Neural crest cell (in vitro differentiated cells): ENCODE measurements at places on chromosomes 2 and 18.
A peak's percentile ranks its signal among the peaks of the same experiment; 100 is the strongest.

DNA sequence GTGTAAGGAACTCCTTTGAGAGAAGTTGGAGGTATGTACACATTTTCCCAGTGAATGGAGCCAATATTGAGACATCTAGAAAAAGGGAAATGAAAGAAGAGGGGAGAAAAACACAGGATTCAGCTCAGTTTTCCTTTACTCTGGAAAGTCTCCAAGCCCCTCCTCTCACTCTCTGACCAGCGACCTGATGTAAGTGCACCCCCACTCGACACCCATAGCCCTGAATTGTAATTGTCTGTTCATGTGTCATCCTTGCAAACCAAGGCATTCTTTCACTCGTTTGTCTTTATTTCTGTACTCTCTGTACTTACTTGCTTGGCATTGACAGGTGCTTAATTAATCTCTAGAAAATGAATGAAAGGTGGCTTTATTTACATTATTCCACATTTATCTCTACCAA is 55.7 kb upstream of the CTAGE1 start:
- no peak for DNase-seq

GRCh38 chr18:7116001-7116730 is 1.4 kb downstream of the LAMA1 start:
- DNase-seq = peak; percentile 44

- DNase-seq = no peak
These were observed 196.6 kb upstream of the COPS8 start for GRCh38 chr2:236888794-236889780.

DNA sequence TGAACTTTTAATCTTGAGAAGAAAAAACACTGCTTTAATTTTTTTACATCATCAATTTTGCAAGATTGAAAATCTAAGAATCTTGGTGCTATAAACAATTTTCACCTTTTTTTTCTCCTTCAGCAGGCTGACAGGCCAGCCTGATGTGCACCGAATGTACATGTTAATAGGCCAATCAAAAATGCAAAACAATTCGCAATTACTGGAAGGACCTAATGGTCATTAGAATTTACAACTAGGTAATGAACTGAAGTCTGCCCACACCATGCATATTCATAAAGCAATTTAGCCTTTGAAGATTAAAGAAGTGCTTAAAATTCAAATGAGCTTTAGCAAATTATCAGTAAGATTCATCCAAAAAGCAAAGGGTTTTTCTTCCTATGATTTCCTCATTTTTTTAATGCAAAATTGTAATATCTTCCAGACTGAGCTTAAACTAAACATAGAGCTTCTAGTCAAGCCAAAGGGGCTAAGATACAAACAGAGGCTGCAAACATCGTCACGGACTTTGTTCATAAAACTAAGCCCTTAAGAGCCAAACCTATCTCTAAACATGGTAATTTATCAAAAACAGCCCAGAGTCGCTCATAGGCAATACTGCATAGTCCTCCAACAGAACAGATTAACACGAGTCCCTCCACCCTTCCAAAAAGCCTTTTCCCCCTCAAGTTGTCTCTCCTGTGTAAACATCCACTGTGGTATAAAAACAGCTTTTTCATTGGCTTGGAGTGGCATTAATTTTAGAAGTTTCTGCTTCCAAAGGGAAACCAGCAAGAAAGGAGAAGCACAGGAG is 18.4 kb downstream of the BCL11A start:
- no peak for DNase-seq

DNA sequence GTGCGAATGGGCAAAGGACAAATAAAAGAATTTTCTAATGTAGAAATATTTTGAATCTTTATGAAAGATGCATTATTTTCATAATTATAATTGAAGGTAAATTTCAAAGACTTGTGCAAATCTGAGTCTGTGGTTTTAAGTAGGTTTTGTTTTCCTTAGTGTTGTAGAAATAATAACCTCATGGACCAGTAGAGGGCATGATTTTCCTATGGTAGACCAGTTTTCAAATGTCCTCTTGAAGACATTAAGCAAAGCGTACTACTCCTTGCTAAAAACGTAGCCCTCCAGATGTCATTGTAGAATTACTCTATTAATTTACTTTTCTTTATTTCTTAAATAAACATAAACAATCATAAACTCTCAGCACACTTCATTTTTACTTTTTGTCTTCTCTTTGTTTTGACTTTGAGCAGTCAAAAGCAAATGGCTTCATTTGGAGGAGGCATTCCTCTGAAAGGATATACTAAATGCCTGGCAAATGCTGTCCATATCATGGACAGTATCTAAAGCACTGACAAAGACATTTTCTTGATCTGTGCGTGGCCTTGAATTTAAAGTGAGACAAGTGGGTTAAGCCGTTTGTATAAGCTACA is 85.8 kb upstream of the FAM237A start:
- DNase-seq = no peak

DNA sequence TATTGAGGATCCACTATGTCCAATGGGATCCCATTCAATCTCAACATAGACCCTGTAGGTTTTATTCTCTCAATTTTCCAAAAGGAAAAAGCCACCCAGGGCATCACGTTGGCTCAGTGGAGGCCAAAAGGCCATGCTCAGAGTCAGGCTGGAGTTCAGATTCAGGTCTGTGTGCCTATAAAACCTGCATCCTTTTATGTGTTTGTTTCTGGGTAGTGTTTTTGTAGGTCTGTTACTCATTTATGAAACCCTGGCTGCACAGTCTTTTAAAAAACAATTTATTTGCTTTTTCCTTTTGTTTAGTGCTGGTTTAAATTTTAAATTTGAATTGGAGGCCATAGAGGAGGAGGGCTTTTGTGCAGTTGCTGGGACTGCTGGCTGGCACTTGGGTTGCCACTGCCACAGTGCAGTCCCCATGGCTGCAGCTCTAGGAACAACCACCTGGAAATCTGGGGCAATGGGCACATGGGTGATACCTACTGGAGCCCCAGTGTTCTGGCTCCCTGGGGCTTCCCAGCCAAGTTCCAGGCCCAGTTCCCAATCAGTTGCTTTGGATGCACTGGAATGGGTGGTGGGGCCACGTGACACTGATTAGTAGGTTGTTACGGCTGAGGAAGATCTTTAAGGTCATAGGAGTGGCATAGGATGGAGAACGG is 31.3 kb downstream of the IL1R2 start:
- no peak for DNase-seq

DNA sequence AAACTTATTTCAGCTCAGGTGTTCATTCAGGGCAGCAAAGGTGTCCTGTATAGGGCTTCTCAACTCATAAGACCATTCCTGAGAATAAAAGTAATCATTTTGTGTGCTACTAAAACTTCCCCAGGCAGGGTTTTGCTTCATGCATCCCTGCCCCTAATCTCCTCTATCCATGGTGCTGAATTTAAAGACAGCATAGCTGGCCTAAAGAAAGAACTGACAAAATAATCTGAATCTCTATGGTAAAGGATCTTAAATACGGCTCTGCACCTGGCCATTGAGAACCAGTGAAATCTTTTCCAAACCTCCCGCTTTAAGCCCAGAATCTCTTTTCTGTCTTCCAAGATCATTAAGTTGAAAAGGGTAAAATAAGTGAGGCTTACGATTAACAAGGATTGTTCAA is 292.1 kb upstream of the KLHL29 start:
- DNase-seq = no peak

DNA sequence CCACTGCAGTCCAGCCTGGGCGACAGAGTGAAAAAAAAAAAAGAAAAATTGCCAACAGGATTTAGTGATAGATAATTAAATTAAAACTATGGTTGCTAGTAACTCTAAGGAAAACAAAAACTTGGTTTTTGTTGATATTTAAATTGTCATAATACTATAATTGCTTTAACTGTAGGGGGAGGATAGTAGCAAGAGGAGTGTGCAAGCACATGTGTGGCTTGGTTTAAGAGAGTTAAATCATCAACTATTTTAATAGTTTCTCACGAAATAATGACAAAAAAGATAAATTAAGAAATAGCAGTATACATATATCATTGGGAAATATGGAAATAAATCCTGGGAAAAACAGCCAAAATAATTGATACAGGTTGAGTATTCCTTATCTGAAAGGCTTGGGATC is 27.4 kb upstream of the RAPGEF4 start:
- DNase-seq = no peak
